ENCODE measurements at places on chromosomes 1 and 21. TPM values are rescaled to one million over a fixed set of nuclear protein-coding genes. Genes with fewer than 3 reads are reported as not detected.

The THEM5 gene
- not detected for total RNA-seq

The LAD1 gene
- 6.4 TPM for total RNA-seq

The C1QB gene
- total RNA-seq = not detected

The DAB1 gene
- not detected for total RNA-seq

The GBP7 gene
- total RNA-seq = not detected

The PCP4L1 gene
- not detected for total RNA-seq

The TENT5C gene
- total RNA-seq = under 0.01 TPM

The NPHS2 gene
- not detected for total RNA-seq

The CDK18 gene
- total RNA-seq = 4.1 TPM

The GJA9 gene
- total RNA-seq = not detected

The TEKT2 gene
- not detected for total RNA-seq

The SPATA45 gene
- total RNA-seq = not detected

All from A375 (cell line).